Tongue (tissue), 3 donors: ENCODE measurements at places on chromosomes 12 and 14. TPM values are rescaled to one million over a fixed set of nuclear protein-coding genes. Genes with fewer than 3 reads are reported as not detected.

Gene CRACR2A
- 5.1 TPM for total RNA-seq

Gene RFX4
- 0.21 TPM for total RNA-seq

Gene IKZF4
- total RNA-seq: 7.3 TPM

Gene COL2A1
- 7.0 TPM for total RNA-seq
